T-cell (primary cell): ENCODE measurements at places on chromosomes 1 and 21.
A peak's percentile ranks its signal among the peaks of the same experiment; 100 is the strongest.

DNA sequence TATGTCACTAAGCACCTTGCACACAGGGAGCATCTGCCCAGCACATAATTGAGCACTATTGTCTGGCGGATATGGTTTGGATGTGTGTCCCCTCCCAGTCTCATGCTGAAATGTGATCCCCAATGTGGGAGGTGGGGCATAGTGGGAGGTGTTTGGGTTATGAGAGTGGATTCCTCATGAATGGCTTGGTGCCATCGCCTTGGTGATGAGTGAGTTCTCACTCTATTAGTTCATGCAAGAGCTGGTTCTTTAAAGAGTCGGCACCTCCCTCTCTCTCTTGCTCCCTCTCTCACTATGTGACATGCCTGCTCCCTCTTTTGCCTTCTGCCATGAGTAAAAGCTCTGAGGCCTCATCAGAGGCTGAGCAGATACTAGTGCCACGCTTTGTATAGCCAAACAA lies 9.5 kb downstream of the CTSK start:
- DNase-seq: no peak

DNA sequence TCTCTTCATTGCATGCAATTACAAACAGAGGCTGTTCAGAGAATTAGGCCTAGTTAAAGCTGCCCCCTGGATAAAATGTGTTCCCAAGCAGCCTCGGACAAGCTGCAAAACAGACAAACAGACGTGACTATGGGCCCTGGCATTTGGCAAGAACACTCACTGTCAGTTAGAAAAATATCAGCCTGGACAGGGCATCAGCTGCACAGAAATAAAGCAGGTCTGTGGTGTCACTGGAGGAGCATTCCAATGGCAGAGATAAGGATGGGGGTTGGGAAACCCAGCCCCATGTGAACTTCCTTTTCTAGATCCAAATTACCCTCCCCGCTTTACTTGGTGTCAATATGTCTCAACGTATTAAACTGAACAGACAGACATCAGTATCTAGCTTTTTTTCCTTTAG lies 177.1 kb downstream of the GPATCH2 start:
- DNase-seq: no peak

GRCh38 chr1:201192261-201192788 lies 1.7 kb downstream of the IGFN1 start:
- DNase-seq: no peak

GRCh38 chr1:31891280-31891679 lies 46.9 kb downstream of the PTP4A2 start:
- no peak for DNase-seq

- no peak for DNase-seq
Observed at GRCh38 chr1:208868554-208868953, 624.4 kb upstream of the PLXNA2 start.

DNA sequence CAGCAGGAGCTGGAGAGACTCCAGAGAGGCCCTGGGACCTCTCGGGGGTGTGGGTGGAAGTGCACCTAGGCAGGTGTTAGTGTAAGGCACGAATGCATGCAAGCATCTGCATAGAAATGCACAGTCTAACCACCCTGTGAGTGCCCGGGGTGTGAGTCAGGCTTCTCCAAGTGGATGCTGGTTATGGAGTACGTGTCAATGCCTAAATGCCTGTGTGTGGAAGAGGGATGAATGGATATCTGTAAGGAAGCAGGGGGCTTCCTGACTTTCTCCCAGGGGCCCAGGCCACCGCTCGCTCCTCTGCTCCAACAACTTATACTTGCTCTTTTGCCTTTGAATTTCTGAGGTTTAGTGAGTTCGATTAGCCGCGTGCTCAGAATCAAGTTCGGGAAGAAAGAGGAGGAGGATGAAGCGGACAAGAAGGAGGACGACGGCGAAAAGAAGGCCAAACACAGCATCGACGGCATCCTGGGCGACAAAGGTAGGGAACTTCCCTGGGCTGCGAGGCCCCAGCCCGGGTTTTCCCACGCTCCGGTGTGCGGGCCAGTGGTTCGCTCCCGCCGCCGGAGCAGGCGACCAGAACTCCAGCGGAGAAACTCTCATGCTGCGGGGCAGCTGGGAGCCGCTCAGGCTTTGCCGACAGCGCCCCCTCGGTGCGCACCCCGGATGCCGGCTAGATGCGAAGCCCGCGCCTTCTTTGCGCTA lies 5.4 kb downstream of the PAX7 start:
- DNase-seq: peak; percentile 20

GRCh38 chr1:1625824-1626206 lies 6.2 kb upstream of the MMP23B start:
- DNase-seq: no peak

DNA sequence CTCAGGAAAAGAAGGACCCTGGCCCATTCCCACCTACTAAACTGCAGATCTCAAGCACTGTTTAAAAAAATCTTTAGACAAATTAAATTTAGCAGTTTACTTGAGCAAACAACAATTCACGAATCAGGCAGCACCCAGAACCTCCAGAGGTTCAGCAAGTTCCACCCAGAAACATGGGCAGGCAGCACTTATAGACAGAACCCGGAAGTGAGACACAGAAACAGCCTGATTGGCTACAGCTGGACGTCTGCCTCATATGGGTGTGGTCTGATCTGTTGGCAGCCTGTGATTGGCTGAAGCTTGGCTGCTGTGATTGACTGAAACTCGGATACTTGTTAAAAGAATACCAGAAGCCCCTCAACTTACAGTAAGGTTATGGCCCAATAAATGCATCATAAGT lies 34.7 kb upstream of the COL6A2 start:
- DNase-seq: no peak

GRCh38 chr1:155961937-155962336 lies 16.4 kb downstream of the ARHGEF2 start:
- DNase-seq: peak; percentile 34

DNA sequence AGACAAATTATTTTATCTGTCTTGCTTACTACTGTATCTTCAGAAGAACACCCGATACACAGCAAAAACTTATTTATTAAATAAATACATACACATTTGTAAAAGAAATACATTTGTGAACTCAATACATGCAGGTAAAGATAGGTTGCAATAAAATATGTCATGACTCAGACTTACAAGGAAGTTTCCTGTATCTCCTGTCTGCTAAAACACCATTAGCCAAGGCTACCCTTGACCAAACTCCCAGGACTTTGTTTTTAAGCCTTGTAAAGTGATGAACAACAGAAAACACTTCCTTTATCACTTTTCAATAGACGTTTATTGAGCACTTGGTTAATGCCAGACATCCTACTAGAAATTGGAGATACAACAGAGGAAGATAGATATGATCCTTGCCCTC lies 56.5 kb upstream of the HSD17B7 start:
- no peak for DNase-seq

GRCh38 chr1:160373696-160374095 lies 6.8 kb downstream of the NHLH1 start:
- DNase-seq: no peak

DNA sequence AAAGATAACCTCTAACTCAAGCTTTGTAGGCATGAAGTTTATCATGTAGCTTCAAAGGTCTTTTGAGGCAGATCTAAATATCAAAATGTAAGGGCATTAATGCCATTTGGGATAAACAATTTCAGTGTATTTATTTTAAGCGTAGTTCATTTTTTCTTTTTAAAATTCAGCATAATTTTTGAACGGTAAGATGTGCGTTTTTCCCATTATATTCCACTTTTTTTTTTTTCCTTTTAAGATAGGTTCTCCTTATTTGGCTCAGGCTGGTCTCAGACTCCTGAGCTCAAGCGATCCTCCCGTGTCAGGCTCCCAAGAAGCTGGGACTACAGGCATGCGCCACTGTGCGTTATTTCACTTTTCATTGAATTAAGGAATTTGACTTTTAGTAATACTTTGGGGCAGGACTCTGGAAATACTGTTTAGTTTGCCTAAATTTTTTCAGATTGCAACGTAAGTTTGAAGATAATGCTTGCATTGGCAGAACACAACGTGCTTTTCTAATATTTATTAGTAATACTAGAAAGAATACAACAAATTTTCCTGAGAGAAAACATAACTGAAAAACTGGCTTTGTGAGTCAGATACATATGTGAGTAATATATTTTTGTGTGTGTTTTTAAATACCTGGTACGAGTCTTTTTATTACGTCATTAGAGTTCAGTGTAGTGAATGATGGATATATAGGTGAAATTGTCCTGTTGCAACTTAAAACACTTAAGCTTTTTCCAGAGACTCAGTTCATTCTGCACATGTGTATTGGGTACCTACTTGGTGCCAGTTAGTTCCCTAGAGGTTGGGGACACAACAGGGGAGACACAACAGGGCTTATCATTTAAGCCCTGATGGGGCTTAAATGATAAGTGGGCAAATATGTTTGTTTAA lies 2.2 kb downstream of the RALGPS2 start:
- DNase-seq: no peak

DNA sequence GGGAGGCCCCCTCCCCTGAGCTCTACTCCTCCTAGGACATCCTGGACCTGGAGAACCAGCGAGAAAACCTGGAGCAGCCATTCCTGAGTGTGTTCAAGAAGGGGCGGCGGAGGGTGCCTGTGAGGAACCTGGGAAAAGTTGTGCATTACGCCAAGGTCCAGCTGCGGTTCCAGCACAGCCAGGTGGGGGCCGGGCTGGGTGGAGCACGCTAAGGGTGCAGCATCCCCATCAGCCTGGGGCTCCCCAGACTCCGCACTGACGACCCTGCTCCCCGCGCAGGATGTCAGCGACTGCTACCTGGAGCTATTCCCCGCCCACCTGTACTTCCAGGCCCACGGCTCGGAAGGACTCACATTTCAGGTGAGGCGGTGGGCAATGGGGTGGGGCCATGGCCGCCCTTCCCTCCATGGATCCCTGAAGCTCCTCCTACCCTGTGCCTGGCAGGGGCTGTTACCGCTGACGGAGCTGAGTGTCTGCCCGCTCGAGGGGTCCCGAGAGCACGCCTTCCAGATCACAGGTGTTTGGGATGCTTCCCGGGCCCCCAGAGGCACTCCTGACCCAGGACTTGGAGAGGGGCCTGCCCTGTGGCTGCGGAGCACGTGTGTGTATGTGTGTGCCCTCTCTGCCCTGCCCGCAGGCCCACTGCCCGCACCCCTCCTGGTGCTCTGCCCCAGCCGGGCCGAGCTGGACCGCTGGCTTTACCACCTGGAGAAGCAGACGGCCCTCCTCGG lies 4.1 kb downstream of the PLEKHN1 start:
- DNase-seq: no peak

- DNase-seq: no peak
Observed at GRCh38 chr1:66333466-66334199, 200.3 kb upstream of the SGIP1 start.

- no peak for DNase-seq
Observed at GRCh38 chr1:25062621-25063255, 132.7 kb upstream of the RUNX3 start.

DNA sequence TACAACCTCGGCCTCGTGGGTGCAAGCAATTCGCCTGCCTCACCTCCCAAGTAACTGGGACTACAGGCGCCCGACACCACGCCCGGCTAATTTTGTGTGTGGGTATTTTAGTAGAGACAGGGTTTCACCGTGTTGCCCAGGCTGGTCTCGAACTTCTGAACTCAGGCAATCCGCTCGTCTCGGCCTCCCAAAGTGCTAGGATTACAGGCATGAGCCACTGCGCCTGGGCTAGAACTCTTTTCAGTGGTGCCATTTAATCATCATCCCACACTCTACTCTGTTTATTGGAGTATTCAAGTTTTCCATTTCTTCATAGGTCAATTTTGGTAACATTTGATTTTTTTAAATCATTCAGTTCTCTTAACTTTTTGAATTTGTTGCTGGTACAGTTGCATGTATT lies 101.3 kb downstream of the DHRS3 start:
- DNase-seq: no peak

DNA sequence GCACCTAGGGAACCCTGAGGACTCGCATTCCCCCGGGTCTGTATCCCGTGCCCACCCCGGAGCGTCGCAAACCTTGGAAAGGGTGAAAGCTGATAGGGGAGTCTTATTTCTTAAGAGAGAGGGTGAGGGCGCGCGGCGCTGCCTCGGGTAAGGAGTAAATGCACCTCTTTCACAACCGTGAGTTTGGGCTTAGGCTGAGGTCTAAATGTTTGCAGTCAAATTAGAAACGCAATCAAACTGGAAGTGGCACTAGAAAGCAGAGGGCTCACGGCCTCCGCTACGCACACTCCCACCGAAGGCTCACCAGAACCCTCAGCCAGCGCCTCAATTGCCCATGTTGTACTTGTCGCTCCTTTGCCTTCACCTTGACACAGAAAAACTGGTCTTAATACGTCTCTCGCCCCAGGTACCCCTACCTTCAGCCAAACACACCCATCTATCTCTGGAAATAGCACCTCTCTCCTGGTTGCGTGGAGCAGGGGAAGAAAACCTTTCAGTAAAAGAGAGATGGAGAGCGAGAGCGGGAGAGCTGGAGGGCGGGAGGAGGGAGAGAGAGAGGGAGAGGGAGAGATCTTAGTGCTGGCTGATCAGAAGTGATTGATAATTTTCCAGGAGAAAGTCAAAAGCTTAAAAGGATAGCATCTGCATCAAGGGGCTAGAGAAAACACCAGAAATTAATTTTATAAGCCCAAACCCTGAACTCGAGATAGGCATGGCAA lies 1.7 kb upstream of the HLX start:
- no peak for DNase-seq
